ENCODE measurements at places on chromosomes 2 and 18.
A peak's percentile ranks its signal among the peaks of the same experiment; 100 is the strongest.

- DNase-seq, result no peak
These were observed 2.6 kb downstream of the SCN9A start for GRCh38 chr2:166373105-166373504.

GRCh38 chr2:71962911-71963694 lies 184.6 kb downstream of the CYP26B1 start:
- DNase-seq, result no peak

DNA sequence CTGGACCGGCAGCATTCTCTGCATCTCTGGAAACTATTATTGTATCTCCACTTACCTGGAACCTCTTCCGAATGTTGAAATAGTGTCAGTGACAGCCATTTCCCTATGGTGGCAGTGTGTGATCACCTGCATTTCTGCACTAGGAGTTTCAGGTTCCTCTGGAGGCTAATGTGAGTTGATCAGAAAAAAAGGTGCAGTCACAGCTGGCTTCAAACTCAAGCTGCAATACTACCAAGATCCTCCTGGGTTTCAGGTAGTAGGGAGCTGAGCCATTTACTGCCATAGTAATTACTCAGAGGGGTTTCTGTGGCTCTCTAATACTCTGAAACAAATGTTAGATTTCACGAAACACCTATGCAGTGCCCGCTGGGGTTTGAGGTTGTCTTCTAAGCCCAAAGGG lies 183.5 kb upstream of the OSR1 start:
- no peak for DNase-seq

DNA sequence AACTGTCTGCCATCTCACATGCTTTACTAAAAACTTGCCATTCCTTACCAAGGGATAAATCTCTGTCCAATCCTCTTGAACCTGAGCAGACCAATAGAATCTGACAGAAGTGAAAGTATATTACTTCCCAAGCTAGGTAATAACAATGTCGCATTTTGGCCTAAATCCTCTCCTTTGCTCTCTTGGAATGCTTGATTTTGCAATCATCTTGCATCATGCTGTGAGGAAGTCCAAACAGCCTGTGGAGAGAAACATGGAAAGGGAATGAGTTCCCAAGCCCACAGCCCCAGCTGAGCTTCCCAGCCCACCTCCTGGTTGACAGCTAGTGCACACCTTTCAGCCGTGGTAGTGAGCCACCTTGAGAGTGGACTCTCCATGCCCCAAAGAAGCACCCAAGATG lies 540.6 kb downstream of the STK39 start:
- DNase-seq, result no peak

DNA sequence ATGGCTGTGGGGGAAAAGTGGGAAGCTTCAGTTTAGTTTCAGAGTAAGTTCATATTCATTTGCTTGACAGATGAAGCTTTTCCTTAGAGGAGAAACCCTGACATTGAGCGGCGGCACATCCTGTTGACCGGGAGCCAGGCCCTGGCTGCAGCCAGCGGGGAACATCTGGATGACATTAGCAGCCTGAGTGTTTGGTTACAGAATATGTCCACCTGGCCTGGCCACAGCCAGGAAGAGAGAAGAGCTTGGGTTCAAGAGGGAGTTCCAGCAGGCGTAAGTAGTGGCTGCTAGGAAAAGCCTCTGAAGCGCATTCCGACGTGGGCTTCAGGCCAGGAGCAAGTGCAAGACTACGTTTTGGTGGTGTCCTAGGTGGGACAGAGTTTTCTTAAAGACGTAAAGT lies 144.9 kb upstream of the MYCN start:
- DNase-seq, result no peak

DNA sequence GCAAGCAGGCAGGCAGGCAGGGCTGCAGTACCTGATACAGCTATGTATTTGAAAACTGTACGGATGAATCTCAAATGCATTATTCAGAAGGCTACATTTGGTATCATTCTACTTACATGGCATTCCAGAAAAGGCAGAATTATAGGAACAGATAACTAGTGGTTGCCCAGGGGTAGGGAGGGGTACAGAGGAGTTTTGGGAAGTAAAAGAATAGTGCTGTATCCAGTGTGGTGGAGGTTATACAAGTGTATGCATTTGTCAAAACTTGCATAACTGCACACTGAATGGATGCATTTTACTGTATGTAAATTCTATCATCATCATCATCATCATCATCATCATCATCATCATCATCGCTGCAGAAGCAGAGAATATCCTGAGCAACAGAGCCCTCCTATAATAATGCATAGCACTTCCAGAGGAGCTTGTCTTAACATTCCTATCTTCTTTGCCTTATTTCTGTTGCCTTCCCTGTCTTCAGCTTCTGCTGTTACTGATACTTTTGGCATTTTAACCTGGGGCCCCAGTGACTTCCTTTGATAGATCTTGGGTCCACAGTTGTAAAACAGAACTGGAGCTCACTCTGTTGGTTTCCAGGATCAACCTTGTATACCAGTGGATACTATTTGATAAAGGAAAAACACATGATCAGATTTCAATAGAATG lies 155.5 kb upstream of the OTX1 start:
- DNase-seq, result no peak

GRCh38 chr2:22199994-22200393 lies 1076.2 kb downstream of the TDRD15 start:
- DNase-seq, result no peak

DNA sequence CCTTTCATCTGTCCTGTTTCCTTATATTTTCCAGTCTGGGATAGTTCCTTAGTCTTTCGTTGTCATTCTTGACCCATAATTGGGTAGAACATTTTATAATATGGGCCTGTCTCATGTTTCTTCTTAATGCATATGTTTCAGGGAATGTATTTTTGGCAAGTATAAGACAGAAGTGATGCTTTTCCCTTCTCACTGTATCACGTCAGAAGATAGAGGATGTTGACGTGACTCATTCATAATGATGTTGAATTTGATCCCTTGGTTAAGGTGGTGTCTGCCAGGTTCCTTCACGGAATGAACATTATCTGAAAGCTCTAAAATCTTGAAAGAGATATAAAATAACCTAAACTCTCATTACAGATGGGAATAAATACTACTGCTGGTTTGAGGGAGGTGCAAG lies 18.8 kb downstream of the CDH7 start:
- no peak for DNase-seq

DNA sequence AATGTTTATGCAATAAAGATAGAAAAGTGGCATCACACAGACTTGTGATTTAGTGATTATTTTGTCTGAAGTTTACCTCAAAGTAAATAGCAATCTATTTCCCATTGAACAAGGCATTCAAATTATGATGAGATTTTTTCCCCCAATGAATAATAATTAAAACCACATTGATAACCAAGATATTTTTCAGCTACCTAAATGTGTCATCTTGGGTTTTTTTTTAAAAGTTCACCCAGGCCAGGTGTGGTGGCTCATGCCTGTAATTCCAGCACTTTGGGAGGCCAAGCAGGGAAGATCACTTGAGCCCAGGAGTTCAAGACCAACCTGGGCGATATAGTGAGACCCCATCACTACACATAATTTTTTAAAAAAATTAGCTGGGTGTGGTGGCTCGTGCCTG lies 27.0 kb downstream of the MYOM1 start:
- DNase-seq, result no peak

DNA sequence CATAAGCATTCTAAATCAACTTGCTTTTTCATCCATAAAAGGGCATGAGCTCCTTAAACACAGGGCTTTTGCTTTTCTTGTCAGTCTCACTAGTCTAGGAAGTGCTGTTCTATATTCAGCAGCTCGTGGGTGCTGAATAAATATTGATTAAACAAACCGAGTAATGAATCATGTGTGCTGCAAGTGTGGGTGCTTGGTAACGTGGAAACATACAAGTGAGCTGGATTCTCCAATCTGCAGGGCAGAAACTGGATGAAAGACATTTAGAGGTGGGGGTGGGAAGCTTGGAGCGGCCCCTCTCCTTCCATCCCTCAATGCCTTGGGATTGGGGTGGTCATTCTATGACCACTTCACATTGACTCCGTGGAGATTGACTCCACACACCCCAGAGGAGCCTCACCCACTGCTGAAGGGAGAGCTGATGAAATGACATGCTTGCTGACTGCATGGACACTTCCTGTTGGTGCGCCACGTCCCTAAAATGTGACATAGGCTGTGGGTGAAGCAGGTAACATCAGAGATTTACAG lies 114.6 kb downstream of the DOCK10 start:
- DNase-seq, result peak; percentile 51

- DNase-seq, result no peak
These were observed 8.4 kb downstream of the ACSL3 start for GRCh38 chr2:222869252-222869560.

DNA sequence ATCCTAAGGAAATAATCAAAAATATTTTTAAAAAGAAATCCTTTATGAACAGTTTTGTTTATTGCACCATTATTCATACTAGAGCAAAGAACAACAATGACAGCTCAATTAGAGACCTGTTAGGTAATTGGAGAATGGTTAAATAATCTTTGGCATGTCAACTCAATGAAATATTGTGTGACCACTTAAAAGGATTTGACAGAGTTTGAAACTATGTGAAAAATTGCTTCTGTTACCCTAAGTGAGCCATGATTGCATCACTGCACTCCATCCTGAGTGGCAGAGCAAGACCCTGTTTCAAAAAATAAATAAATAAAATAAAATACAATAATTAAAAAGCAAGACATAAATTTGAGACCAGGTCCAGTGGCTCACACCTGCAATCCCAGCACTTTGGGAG lies 66.1 kb upstream of the ATP8B1 start:
- no peak for DNase-seq

DNA sequence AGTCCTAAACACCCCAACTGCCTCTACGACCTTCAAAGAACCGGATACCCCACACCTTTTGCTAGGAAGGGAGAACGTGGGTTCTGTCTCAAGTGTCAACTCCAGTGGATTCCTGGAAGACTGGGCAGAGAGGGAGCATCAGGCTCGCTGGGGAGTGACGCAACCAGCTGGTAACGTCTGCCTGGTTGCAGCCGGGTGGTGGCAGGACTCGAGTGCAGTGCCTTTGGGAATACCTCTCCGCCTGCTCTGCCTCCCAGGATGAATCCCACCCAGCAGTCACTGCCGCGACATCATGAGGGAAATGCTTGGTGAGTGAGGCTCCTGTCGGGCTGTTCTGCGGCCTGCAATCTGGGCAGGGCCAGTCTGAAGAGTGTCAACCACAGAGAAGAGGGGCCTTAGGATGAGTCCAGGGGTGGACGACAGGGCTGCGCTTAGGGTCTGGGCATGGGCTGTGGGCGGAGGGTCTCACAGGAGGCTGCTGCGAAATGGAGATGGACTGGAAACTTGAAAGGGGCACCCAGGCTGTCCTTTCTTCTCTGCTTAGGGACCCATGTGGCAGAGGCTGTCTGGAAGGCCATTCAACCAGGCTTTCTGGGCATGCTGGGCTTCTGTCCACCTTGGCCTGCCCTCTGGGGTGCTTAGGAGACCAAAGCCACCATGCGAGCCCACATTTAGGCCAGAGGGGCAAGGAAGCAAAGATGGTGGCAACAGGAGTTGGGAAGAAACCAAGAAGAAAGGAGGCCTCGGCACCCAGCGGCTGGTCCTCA lies 12.9 kb downstream of the GPR17 start:
- no peak for DNase-seq

Data from NCI-H774 (cell line).